HTR-8/SVneo (cell line): ENCODE measurements at places on chromosomes 4 and X.
A peak's percentile ranks its signal among the peaks of the same experiment; 100 is the strongest.

DNA sequence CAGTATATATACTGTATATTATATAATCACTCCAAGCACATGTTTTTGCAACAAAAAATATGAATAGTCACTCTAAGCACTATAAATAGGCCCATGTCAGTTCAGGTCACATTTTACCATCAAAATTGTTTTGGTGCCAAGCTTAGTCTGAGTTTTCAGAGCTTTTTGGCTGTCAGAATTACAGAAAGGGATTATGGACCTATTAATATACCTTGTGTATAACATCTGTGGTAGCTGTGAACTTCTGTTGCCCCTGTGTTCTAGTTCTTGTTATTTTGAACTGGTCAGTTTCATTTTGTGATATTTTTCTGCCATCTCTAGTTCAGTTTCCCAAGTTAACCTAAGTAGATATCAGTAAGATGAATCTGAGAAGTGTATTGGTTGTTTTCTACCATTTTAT lies 22.9 kb downstream of the EXOC1 start:
- no peak for DNase-seq

DNA sequence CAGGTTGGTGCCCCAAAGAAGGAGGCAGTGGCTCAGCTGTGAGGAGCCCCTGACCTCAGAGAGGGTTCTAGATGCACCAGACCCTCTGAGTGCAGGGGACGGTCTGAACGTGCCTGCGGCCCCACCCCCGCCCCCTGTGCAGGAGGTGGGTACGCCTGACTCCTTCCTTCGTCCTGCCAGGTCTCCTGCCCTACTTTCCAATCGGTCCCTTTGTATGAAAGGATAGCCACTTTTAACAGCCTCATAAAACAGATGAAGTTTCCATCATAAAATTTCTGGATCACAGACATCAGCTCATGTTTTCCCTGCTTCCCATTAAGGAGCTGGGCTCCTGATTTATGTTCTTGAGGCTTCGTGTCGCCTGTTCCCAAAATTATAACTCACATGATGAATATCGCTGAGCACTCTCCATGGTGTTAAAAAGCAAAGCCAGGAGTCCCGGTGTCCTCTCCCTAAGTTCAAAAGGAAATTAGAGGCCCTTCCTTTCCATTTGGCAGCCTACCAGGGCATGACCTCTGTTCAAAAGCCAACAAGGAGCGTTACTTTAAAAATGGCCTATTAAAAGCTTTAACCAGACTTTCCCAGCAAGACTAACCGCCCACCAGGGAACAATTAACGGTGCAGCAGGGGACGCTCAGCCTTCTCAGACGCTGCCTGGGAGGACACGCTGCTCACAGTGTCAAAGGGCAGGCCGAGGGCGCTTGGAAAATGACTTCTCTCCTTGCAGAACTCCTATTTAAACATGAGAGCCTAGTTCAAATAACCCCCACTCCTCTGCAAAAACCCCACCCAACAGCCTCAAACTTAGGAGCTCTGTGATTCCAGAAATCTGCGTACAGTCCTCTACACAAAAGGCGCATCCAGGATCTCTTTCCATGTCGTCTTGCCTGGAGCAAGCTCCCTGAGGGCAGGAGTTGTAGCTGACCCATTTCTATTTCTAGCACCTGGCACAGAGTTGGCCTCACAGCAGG lies 181.9 kb downstream of the AFAP1 start:
- no peak for DNase-seq

DNA sequence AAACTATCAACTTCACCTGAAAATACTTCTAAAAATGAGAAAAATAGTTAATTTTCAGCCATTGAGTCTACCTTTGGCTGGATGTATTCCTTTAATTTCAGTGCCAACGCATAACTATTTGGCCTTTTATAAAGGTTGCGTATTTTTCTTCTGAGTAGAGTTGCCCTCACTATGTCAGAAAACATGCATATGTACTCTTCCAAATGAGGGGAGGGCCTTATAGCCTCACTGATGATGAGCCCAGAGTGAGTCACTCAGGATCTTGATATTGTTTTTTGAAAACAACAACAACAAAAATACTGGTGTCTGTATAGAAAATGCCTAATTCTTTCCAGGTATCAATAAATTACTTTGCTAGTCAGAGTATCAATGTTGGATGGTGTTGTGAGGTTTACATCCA lies 349.3 kb downstream of the FBXO8 start:
- DNase-seq: peak; percentile 14

DNA sequence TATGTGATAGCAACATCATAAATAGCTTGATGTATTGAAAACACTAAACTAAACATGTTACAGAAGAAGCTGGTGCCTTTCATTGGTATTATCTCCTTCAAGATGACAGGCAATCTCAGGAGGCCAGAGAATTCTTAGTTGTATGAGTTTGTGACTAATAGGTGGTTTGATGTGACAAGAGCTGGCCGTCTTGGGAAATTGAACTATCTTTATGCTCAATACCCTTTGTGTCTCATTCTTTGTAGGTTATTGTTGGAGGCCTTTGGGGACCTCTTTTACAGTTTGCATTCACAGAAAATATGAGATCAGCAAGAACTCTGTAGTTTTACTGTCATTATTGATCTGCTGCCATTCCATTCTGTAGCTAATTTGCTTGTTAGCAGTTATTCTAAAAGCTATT lies 659.2 kb upstream of the PITX2 start:
- no peak for DNase-seq

- peak; percentile 34 for DNase-seq
Measured at GRCh38 chr4:144787365-144788258, 141.7 kb downstream of the HHIP start.

- no peak for DNase-seq
Measured at GRCh38 chr4:185624259-185624589, 88.9 kb upstream of the PDLIM3 start.
